ENCODE measurements at places on chromosomes 3 and 15. TPM values are rescaled to one million over a fixed set of nuclear protein-coding genes. Genes with fewer than 3 reads are reported as not detected.

DNA sequence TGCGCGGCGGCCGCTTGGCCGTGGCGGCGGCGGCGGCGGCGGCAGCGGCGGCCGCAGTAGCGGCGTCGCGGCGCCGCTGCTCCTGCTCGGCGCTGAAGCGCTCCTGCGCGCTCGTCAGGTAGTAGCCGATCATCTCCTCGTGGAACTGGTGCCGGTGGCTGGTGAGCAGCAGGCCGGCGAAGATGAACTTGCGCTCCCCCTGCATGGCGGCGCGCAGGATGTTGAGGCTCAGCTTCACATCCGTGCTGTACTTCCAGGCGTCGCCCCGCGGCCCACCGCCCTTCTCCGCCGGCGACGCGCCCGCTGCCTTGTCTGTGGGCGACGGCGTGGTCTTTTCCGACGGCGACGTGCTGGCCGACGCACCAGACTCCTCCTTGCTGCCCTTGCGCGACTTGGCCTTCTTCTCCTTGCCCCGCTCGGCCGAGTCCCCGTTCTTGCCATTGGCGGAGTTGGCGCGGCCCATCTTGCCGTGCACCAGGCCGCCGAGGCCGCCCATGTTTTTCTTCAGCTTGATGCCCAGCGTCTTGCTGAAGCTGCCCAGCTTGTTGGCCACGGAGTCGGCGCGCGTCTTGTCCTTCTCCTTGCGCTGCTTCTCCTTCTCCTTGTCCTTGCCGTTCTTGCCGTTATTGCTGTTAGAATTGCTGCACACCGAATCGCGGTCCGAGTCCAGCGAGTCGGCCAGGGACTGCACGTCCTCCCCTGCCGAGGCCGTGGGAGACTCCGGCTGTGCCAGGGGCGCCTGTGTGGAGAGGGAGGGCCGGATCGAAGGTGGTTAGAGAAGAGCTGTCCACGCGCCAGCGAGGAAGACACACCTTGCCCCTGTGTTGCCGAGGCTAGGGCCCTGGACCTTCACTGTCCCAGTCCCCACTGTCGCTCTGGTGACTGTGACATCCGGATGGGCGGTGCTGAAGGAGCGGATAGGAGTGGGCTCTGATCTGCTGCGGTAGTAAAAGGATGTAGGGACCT lies 157.6 kb downstream of the KLF13 start:
- H3K4me3 ChIP-seq: no peak overlapping the region
- H3K36me3 ChIP-seq: peaks cover 6% of the 10 kb centered on the region
- peak overlapping the region; percentile 37 for H3K27ac ChIP-seq
- DNase-seq: no peak

Gene TEX9
- 21.3 TPM for total RNA-seq

DNA sequence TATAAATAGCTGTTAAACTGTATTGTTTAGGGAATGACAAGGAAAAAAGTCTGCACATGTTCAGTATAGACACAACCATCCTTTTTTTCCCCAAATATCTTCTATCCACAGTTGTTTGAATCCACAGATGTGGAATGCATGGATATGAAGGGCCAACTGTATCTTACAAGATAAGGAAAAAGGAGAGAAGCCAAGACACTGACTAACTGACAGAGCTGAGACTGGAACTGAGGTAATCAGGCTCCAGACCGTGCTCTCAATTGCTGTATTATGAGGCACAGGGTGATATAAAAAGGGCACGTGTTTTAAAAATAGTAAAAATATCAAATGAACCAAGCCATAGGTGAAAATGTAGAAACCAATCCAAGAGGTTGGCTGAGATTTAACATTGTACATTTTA lies 49.0 kb downstream of the DHX36 start:
- H3K36me3 ChIP-seq: peaks cover 26% of the 10 kb centered on the region
- DNase-seq: no peak

DNA sequence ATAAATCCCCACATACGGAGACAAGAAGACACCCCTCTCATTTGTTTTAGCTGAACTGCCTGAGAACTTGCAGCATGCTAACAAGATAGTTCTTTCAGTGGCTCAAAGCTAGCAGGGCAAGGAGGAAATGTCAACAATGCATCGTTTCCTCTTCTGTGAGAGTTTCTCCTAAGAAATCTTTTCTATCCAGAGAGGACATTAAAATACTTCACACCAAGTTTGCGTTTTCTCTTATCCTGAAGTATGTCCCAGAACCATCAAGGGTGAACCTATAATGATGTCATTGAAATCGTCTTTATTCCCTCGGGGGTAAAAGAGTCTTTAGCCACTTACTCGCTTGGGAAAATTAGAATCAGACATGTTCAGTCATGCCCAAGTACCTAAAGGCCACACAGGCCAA lies 541.7 kb upstream of the MDFIC2 start:
- H3K4me3 ChIP-seq: no peak overlapping the region
- H3K36me3 ChIP-seq: no peaks in the 10 kb centered on the region
- no peaks in the 10 kb centered on the region for H3K27me3 ChIP-seq
- DNase-seq: no peak

Gene MUC4
- total RNA-seq: not detected

- H3K27ac ChIP-seq: no peak overlapping the region
- H3K4me3 ChIP-seq: no peak overlapping the region
- no peaks in the 10 kb centered on the region for H3K27me3 ChIP-seq
- no peak for DNase-seq
- no peaks in the 10 kb centered on the region for H3K4me1 ChIP-seq
These were observed 887.8 kb downstream of the MCTP2 start for GRCh38 chr15:95119041-95119610.

GRCh38 chr3:12724794-12725193 lies 34.3 kb downstream of the TMEM40 start:
- H3K36me3 ChIP-seq: no peaks in the 10 kb centered on the region
- peaks cover 9% of the 10 kb centered on the region for H3K4me1 ChIP-seq
- no peak for DNase-seq
- no peak overlapping the region for H3K4me3 ChIP-seq
- no peaks in the 10 kb centered on the region for H3K27me3 ChIP-seq
- H3K27ac ChIP-seq: no peak overlapping the region

- H3K4me3 ChIP-seq: peak overlapping the region; percentile 99
- peak overlapping the region; percentile 98 for H3K27ac ChIP-seq
These were observed 515 bp downstream of the ADAM10 start for GRCh38 chr15:58748852-58749531.

- no peak overlapping the region for H3K4me3 ChIP-seq
- no peaks in the 10 kb centered on the region for H3K4me1 ChIP-seq
- H3K36me3 ChIP-seq: no peaks in the 10 kb centered on the region
- DNase-seq: no peak
- H3K27me3 ChIP-seq: peaks cover 2% of the 10 kb centered on the region
These were observed 66.6 kb downstream of the ARPP21 start for GRCh38 chr3:35705904-35706303.

Gene TTLL13
- 0.19 TPM for total RNA-seq

Gene EIF5A2
- 6.0 TPM for total RNA-seq

DNA sequence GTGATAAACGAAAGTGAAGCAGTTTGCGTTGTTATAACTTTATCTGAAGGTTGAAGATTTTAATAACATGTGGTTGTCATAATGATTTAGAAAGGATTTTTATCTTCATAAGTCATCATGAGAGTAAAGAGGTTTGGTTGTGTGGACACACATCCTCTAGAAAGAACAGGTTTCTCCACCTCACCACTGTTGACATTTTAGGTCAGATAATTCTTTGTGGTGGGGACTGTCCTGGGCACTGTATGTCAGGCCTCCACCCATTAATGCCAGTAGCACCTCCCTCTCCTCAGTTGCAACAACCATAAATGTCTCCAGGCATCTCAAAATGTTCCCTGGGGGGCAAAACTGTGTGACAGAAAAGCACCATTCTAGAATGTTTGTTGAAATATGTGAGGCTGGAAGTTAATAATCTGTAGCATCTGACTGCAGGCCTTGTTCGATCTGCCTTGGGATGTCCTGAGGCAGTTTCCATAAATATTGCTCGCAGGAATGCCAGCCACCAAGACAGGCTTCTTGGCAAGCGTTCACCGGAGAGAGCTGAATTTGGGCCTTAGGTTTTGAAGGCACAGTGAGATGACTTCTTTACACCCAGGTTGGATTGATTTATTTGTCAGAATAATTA lies 100.1 kb downstream of the ADAMTSL3 start:
- no peaks in the 10 kb centered on the region for H3K4me1 ChIP-seq
- peaks cover 7% of the 10 kb centered on the region for H3K36me3 ChIP-seq
- DNase-seq: no peak
- H3K4me3 ChIP-seq: no peak overlapping the region

GRCh38 chr3:72432246-72432645 lies 416.0 kb downstream of the SHQ1 start:
- H3K4me1 ChIP-seq: peaks cover 12% of the 10 kb centered on the region
- H3K27ac ChIP-seq: no peak overlapping the region
- no peaks in the 10 kb centered on the region for H3K36me3 ChIP-seq

Gene CCRL2
- total RNA-seq: not detected

GRCh38 chr15:98651036-98651481 lies 2.7 kb downstream of the IGF1R start:
- DNase-seq: no peak
- H3K27me3 ChIP-seq: peaks cover 40% of the 10 kb centered on the region
- H3K4me1 ChIP-seq: peaks cover 30% of the 10 kb centered on the region
- peak overlapping the region; percentile 92 for H3K4me3 ChIP-seq
- no peaks in the 10 kb centered on the region for H3K36me3 ChIP-seq

DNA sequence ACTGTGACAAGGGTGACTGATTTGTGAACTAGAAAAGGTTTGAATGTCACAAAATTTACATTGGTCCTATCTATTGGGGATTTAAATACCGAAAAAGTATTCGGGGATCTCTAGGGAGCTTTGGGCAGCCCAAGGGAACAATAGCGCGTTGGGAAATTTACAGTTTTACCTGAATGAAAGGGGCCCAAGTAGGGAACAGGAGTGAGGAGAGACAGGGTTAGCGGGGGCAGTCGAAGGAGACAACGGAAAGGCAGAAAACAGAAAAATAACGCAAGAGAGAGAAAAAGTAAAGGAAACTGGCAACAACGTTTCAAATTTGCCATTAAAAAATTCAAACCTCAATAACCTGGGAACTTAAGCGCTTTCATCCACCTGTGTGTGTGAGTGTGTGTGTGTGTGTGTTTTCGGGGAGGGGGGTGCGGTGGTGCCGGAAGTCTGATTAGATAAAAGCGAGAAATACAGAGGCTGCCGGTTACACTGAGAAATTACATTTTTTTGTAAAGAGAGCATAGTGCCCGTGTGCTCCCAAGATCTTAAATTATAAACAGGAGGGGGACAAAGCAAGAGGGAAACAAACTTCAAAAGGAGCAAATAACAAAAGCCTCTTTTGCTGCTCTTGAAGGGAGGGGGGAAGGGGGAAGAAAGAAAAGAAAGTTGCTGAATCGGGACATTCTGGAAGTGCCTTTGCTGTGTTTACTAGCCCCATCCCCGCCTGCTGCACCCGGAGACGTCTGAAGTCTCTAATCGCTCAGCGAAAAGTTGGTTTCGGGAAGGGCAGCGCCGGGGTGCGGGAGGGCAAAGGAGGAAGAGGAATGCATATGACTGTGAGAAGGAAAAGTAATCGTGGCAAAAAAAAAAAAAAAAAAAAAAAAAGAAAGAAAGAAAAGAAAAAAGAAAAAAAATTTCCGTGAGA lies 721 bp upstream of the ZIC1 start:
- H3K4me3 ChIP-seq: peak overlapping the region; percentile 94
- H3K4me1 ChIP-seq: peaks cover 61% of the 10 kb centered on the region
- no peak for DNase-seq
- H3K27me3 ChIP-seq: peaks cover 98% of the 10 kb centered on the region
- H3K27ac ChIP-seq: peak overlapping the region; percentile 75

GRCh38 chr3:57752307-57752706 lies 3.8 kb upstream of the SLMAP start:
- H3K27ac ChIP-seq: no peak overlapping the region
- no peak overlapping the region for H3K4me3 ChIP-seq
- DNase-seq: no peak
- H3K27me3 ChIP-seq: peaks cover 7% of the 10 kb centered on the region

Gene TUSC2
- total RNA-seq: 35.0 TPM

DNA sequence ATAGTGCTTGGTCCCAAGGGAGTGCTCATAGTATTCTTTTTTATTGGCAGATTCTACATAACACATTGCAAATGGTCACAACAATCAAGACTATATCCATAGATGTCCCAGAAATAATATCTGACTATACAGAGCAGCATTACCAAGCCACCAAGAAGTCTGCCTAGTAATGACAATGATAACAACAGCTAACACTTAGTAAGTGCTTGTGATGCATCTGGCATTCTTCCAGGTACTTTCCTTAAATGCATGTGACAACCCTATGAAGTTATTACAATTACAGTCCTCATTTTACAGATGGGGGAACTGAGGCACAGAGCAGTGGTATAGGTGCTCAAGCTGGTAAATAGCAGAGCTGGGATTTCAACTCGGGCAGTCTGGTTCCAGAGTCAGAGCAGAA lies 49.6 kb upstream of the ICE2 start:
- no peaks in the 10 kb centered on the region for H3K36me3 ChIP-seq
- no peaks in the 10 kb centered on the region for H3K4me1 ChIP-seq
- DNase-seq: no peak
- no peak overlapping the region for H3K27ac ChIP-seq

Gene XYLB
- 12.0 TPM for total RNA-seq

GRCh38 chr3:21059404-21059803 lies 691.6 kb downstream of the ZNF385D start:
- no peaks in the 10 kb centered on the region for H3K4me1 ChIP-seq
- no peak overlapping the region for H3K27ac ChIP-seq
- DNase-seq: no peak
- no peaks in the 10 kb centered on the region for H3K27me3 ChIP-seq
- no peak overlapping the region for H3K4me3 ChIP-seq

Gene CCK
- total RNA-seq: not detected

- H3K4me1 ChIP-seq: no peaks in the 10 kb centered on the region
- H3K27ac ChIP-seq: no peak overlapping the region
- H3K27me3 ChIP-seq: no peaks in the 10 kb centered on the region
- no peak for DNase-seq
These were observed 42.1 kb downstream of the MAGI1 start for GRCh38 chr3:65996589-65996988.

Gene TRIM42
- total RNA-seq: not detected

Gene SCN11A
- 0.63 TPM for total RNA-seq

GRCh38 chr3:43892526-43892925 lies 201.8 kb downstream of the ABHD5 start:
- H3K27ac ChIP-seq: peak overlapping the region; percentile 3
- H3K36me3 ChIP-seq: no peaks in the 10 kb centered on the region
- peaks cover 35% of the 10 kb centered on the region for H3K4me1 ChIP-seq
- DNase-seq: no peak
- H3K4me3 ChIP-seq: peak overlapping the region; percentile 76

Gene SPINT1
- 1.3 TPM for total RNA-seq

Gene MAP6D1
- total RNA-seq: 4.9 TPM

DNA sequence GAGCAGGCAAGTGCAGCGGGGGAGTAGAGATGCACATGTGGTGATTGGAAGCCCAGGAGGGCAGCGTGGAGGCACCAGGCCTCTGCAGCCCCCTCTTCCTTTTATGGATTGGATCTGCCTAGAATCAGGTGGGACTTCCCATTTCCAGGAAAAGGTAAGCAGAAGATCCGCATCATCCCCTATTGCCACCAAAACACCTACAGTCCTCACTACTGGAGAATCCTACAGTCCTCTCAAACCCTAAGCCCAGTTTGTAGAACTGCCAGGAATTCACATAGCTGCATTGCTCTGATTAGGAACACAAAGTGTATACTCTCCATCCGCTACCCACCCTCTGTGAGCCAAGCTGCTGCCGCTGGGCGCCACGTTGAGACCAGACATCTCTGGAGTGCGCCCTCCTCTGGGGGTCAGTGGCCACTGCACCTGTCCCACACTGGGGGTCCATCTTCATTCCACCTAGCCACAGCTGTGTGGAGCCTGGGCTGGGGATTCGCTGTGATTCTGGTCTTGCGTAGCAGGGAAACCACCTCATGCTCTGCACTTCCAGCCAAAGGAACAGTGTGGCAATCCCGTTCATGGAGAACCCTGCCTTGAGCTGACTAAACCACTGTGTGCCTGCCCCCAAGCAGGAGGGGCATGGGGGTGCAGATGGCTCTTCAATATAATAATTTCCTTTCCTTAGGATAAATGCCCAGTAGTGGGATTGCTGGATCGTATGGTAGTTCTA lies 88.9 kb upstream of the PTX3 start:
- no peaks in the 10 kb centered on the region for H3K27me3 ChIP-seq
- H3K36me3 ChIP-seq: peaks cover 29% of the 10 kb centered on the region
- no peak for DNase-seq
- no peak overlapping the region for H3K27ac ChIP-seq
